ENCODE measurements at places on chromosomes 16 and 17.

DNA sequence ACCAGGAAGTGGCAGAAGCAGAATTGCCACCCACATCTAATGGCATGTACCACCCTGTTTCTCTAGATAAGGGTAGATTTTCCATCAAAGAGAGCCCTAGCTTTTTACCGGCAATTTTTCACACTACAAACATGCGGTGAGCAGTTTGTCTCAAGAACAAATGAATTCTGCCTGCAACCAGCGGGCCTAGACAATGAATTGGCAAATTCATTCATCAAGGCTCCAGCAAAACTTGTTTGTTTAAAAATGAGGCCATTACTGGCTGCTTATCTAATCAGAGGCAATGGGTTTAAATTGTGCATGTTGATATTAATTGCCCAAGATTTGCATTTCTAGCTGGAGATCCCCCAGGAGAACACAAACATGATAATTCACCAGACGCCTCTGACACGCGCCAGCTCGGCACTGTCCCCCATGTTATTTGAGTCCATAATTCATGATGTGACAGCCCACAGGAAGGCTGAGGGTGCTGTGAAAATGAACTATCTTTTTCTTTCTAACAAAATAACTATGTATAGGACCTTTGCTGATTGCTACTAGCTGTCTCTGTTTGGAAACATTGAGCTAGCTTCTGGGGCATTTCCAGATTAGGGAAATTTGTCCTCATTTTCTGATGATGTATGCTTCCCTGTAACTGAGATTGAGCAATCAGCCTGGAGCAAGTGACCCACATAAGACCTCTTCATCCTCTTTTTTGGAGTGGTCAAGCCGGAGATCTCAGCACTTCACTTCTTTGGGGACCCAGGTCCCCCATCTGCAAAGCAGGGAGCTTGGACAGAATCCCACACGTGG is 80.8 kb downstream of the CNGB1 start:
- no peak for DNase-seq

DNA sequence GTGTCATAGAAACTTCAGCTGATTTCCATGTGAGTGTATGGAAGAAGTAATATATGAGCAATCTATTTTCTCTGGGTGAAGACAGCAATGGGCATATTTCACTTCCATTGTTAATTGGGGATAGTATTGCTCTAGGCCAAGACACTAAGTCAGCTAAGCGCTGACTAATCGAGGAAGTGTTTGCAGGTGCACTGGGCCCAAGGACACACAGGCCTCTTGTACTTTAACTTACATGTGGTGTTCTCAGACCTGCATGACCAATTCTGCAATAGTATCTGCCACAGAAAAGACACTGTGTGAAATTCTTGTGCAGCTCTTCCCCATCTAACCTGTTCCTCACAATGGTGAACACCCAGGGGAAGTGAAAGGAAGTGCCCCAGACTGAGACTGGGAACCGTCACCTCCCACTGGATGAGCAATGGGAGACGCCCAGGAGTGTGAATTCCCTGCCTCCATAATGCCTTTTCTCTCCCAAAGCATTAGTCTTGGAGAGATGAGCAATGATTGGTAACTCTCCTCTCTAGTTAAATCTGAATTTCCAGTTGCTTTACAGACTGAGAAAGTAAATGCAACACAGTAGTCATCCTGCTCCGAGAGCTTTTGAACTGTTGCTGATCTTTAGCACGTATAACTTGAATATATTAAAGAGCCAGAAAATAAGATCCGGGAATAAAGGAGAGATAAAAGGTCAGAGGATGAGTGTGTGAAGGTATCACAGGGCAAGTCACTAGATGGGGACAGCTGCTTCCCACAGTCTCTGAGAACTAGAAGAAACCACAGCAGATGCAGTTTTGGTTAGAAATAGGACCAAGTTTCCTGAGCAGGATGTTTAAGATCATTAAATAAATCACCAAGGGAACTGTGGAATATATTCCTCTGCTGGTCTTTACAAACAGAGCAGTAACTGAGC is 82.6 kb downstream of the CDK5R1 start:
- DNase-seq = no peak

- DNase-seq = no peak
Measured at GRCh38 chr17:59838052-59838916, 54.5 kb downstream of the TUBD1 start.

DNA sequence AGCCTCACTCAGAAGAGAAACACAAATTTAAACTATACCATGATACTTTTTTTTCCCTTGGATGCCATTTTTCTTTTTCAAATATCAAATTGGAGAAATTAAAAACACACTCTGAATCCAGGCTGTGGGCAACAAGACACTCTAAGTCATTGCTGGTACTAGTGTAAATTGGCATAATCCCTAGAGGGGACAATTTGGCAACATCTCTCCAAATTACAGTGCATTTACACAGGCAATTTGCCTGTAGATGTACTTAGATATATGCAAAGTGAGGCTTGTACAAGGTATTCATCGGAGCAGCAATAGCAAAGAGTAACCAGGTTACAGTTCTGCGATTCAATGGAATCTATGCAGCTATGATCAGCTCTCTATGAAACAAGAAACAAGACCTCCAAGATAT is 6.7 kb upstream of the GUCY2D start:
- no peak for DNase-seq

GRCh38 chr17:74780443-74781238 is 4.5 kb upstream of the NAT9 start:
- no peak for DNase-seq

DNA sequence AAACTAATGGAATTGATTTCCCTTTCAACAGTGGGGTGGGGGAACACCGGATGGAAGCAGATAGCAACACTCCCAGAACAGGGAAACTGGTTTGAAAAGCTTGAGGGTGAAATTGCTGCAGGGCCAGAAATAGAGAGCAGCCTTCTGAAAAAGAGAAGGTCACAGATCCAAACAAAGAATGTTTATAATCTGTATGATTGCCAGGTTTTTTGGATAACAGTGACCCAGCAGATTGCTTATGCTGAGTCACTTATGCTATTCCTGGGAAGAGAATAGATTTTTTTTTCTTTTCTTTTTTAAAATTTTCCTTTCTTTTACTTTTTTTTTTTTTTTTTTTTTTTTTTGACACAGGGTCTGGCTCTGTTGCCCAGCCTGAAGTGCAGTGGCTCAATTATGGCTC is 641.3 kb downstream of the KCNJ2 start:
- DNase-seq = no peak

DNA sequence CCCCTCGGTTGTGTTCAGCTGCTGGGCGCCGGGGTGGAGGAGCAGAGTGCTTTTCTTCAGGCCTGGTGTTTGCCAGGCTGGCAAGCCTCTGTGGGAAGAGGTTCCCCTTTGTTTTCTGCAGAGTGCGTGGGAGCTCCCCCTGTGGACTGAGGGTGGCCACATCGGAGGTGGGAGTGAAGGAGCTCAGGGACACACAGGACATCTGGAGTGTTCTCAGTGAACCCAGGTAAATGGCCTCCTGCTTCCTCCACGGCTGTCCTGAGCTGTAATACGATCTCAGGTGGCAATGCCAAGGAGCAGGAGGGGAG is 39.2 kb upstream of the IRF8 start:
- no peak for DNase-seq

DNA sequence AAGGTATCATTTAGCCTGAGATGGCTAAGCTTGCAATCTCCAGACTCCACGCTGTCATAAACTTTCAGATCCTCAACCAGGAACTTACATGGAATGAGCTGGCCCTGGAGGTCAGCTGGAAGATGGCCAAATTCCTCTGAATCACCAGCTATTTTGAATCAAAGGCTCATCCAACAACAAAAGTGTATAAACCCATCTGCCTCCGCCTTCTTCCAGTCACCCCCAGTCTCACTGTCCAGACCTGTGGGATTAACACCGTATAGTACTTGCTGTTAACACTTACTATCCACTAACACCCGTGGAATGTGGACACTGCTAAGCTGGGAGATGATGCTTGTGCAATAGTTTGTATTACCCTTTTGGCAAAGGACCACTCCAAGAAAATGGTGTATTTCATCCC is 1.9 kb upstream of the LCMT1 start:
- DNase-seq = no peak

- no peak for DNase-seq
Measured at GRCh38 chr17:75945211-75945610, 4.4 kb upstream of the FBF1 start.
